Calu3 (cell line): ENCODE measurements at places on chromosomes 4 and X.

DNA sequence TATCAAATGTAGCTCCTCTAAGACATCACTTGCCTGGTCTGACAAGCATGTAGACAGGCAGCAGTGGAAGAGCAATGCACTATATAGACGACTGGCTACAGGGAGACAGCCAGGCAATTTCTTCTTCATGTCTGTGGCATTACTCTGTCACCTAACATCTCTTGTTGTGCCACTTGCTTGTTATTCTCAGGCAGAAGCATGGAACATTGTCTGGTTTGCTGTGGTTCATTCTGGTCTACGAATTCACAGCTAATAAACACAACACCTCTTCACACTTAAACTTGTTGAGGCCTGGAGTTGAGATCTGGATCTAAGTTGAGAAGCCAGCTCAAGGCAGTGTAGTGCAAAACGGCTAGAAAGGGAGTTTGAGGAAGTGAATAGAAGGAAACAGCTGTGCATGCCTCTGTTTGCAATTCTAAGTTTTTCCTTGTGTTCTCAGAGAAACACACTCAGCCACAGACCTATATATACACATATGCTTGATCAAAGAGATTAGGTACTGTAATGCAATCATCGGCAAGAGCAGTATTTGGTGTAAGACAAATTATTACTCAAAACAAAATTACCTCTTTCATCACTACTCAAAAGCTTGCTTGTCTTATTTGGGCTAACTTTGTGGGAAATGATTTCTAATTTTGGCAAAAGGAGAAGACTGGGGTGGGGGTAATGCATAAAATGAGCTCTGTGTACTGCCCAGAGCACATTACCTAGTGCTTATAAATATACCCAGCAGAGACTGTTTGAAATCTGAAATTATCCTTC, 243.8 kb downstream of the PPP3CA start:
- DNase-seq, result no peak

GRCh38 chr4:140971077-140971792, 162.0 kb downstream of the RNF150 start:
- DNase-seq, result no peak

DNA sequence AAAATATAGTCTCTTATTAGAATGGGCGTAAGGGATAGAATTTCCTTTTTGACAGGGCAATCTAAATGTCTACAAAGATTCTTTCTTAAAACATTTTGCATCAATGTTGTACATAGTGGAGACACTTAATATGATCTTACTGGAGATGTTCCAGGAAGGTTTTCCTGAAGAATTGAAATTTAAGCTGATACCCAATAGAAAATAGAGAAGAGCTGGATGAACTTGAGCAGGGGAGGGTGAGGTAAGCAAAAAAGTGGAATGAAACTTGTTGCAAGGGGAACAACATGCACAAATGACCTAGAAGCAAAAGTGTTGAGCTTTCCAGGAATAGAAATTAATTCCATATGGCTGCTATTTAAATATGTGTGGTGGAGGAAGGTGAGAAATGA, 19.7 kb downstream of the SLAIN2 start:
- DNase-seq, result no peak

DNA sequence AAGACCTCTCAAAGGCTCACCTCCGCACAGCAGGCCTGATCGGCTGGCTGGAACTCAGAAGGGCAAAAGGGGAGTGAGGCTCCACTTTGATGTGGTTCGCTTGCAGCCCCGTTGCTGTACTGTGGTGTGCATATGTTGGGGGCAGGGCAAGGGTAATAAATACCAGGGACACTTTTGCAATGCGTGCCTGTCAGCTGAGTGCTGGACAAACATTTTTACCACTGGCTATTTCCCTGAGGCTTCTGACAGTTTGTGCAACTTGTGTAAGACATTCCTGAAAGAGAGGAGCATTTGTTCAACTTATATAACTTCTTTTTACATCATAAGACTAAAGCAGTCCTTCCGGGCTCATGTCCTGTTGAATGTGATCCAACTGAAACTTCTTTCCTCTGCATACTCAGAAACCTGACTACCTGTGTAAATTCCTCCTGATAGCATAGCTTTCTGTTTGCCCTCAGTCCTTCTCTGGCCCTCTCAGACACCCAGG, 82.3 kb downstream of the SPRY1 start:
- DNase-seq, result peak; percentile 84

DNA sequence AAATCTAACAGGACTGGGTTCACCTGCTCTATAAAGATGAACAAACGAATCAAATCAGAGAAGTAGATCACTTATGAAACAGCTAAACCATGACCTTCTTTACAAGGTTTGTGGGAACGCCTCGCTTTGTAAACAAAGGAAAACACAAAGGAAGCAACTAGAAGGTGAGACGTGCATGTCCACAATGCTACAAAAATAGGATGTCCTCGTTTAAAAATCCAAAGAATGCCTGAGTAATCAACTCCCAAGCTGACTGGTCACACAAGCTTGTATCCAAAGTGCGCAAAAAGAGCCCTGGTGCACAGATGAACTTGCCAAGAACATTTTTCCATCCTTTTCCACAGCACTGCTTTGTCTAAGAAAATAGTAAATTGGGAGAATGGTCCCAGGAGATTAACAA, 6.3 kb upstream of the SH3KBP1 start:
- no peak for DNase-seq

- DNase-seq, result no peak
Observed at GRCh38 chr4:87196146-87196545, 24.3 kb downstream of the KLHL8 start.

GRCh38 chrX:138877746-138878145, 166.2 kb upstream of the FGF13 start:
- DNase-seq, result no peak

DNA sequence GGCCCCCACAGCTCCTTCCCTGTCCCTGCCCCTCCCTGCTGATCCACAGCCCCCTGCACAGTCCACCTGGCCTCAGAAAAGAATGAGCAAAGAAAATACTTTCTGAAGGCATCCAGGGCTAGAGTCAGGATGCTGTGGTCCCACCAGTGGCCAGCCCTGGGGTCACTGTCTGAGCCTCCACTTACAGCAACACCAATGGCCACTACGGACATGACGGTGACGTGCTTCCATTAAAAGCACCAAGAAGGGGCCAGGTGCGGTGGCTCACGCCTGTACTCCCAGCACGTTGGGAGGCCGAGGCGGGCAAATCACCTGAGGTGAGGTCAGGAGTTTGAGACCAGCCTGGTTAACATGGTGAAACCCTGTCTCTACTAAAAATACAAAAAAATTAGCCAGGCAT, 4.0 kb downstream of the JAKMIP1 start:
- no peak for DNase-seq

- no peak for DNase-seq
Observed at GRCh38 chr4:178259566-178259965, 817.3 kb upstream of the AGA start.

DNA sequence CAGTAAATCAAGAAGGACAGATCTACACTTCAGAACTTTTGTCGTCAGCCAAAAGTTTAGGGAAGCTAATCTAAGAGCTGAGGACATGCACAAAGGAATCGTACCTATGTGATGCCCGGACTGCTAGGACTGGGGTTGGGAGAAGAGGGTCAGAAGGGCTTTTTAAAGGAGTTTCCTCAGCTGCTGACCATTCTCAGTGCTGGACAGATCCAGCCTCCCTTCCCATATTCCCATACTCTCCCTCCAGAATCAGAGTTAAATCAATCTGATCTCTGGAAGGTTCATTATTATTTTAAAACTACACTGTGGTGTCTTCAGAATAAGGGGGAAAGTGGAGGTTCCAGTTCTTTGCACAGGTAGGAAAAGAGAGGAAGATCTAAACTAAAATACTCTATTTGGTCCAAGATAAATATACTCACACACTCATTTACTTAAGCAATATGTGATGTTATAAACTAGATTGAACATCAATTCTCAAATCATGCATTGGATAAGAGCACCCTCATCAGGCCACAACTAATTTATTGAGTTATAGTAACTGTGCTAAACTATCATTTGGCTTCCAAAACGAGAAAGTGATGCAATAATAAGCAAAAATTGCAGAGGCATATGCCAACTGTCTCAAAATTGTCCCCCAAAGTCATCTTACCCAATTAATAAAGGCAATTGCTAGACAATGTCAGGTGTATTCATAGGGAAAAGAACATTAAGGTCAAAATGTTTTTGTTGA, 124.7 kb downstream of the HNRNPD start:
- no peak for DNase-seq

DNA sequence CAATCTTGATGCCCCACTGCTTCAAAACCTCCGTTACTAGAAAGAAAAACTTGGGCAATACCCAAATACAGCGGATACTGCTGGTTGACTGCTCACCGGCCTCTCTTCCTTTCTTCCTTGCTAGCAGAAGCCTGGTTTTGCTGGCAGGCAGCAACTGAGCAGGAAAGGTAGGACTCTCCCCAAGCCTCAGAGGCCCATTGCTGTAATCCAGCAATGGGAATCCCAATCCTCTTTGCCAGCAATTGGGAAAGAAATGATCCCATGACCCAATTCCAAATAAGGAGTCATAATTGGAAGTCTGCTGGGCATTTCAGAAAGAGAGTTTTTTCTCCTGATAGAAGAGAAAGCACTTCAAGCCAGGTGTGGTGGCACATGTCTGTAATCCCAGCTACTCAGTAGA, 394.5 kb downstream of the BCOR start:
- DNase-seq, result no peak

DNA sequence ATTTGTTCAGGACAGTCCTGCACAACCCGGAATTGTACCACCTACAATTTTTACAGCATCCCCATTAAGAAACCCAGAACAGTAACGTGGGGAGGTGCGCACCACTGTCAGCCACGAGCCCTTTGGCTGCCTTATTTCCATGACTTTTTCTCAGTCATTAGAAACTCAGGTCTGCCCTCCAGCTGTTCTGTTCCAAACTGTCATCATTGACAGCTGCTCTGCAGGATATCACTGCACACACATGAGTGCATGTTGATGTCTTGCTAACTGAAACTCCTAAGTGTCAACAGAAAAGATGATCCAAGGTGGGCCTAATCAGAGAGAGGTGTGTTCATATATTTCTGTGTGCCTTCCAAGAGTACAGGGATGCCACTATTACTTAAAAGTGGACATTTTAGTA, 123.4 kb downstream of the PARM1 start:
- no peak for DNase-seq

DNA sequence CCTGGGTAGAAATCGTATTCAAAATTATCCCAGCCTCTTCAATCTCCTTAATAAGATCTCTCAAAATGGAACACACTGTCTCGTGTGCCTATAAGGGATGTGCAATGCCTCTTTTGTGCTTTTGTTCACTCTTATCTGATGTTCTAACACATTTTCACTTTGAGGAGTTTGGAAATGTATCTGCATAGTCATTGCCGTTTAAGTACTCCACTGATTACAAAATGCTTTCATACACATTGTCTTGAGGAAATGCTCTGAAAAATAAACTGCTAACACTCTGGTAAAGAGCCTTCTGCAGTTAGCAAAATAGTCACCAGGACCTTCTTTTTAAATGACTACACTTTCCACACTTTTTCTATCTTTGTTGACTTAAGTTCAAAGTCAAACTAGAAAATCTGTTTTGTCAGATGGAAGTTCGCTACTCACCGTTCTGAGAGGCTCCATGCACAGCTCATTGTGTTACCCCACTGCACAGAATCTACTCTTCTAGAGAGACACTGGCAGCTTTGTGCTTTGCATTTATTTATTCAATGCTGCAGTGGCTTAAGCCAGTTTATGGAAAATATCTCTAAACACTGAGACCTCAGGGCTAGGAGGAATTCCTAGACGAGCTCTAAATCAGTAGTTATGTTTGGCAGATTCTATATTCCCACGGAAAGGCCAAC, 159.0 kb downstream of the CHIC2 start:
- DNase-seq, result no peak

DNA sequence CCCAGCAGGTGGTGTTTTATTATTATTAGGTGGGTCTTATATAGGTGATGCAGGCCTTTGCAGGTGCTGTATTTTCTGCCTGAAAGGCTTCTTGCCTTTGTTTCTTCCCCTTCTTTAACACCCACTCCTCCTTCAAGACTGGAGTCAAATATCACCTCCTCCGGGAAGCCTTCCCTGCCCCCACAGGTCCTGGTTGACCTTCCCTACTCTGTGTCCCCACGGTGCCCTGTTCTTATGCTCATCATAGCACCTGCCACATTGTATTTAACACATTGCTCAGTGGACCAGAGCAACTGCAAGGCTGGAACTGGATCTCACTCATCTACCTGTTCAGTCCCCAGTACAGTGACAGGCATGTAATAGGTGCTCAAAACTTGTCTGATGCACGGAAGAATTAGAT, 39.8 kb upstream of the LGI2 start:
- DNase-seq, result no peak

GRCh38 chr4:134201216-134202161, at the start of gene PABPC4L:
Gene PABPC4L (minus strand): TSS chr4:134201789. CDS start chr4:134201019, 770 bp downstream.
- DNase-seq, result no peak

- DNase-seq, result no peak
Observed at GRCh38 chr4:181432335-181432734, 810.9 kb upstream of the TENM3 start.

DNA sequence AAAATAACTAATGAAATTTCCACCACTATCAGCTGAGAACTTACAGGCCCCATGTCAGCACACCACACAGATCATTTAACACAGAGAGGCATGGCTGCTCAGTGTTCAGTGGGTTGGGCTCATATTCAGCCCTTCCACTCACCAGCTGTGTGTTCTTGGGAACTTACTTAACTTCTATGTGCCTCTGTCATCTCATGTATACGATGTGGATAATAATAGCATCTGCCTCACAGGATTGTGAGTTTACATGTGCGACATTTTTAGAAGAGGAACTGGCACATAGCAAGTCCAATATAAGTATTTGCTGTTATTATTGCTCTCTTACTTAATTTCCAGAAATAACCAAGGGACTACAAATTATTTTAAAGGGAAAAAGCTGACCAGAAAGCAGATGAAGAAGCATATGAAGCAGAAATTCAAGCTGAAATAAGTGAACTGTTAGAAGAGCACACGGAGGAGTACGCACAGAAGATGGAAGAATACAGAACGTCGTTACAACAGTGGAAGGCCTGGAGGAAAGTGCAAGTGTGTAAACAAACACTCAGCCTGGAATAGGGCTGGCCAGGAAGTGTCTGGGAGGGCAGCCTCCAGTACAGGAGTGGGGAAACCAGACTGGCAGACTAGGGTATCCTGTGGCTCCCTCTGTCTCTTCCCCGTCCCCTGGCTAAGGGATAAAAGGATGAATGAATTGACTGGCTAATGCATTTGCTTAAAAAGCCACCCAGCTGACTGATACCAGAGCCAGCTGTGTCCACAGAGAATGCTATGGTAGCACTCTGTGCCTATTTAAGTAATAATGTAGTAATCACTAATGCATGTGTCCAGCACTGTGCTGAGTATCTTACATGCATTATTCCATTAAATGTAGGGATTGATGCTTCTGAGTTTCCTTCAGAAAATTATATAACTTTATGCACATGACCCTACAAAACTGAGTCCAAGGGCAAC, 67.1 kb downstream of the CC2D2A start:
- no peak for DNase-seq

DNA sequence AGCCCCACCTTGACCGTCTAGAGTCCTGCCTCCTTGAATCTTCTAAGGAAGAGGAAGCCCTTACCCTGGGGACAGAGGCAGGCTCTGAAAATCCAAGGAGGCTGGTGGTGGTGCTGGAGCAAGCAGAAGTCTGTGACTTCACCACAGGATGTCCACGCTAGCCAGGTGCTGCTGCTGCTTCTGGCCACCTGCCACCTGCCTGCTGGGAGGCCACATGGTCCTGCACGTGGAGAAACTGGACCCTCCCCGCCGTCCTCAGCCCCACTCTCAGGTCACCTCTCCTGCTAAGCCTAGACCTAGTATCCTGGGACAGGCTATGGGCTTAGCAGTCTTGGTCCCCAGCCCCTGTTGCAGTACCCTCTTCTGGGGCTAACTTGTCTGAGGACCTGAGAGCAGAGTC, 15.8 kb downstream of the TMEM31 start:
- DNase-seq, result no peak

GRCh38 chrX:148448686-148449085, 51.7 kb upstream of the AFF2 start:
- DNase-seq, result no peak

- peak; percentile 17 for DNase-seq
Observed at GRCh38 chrX:23901060-23901459, 6.7 kb downstream of the APOO start.
